ENCODE measurements at places on chromosomes 16 and 17.

- DNase-seq, result no peak
Measured at GRCh38 chr16:30533748-30534367, 800 bp downstream of the ZNF747 start.

DNA sequence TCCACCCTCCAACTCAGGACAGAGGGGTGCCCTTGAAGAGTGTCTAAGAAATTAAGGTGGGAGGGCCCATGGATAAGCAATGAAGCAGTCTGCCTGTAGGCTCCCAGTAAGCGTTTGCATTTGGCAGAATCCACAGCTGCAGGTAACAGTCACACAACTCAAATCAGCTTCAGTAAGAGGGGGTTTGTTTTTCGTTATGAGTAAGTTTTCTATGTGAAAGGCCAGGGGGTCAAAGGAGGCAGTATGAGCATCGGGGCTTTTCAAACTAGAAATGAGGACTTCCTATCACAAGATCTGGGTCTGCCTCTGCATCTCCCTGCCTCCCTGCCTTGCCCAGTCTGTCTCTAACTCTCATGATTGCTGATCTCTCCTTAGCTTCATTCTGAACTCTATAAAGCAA is 128.1 kb upstream of the CCL2 start:
- no peak for DNase-seq

- no peak for DNase-seq
Measured at GRCh38 chr16:31529937-31530312, 2.2 kb downstream of the AHSP start.

DNA sequence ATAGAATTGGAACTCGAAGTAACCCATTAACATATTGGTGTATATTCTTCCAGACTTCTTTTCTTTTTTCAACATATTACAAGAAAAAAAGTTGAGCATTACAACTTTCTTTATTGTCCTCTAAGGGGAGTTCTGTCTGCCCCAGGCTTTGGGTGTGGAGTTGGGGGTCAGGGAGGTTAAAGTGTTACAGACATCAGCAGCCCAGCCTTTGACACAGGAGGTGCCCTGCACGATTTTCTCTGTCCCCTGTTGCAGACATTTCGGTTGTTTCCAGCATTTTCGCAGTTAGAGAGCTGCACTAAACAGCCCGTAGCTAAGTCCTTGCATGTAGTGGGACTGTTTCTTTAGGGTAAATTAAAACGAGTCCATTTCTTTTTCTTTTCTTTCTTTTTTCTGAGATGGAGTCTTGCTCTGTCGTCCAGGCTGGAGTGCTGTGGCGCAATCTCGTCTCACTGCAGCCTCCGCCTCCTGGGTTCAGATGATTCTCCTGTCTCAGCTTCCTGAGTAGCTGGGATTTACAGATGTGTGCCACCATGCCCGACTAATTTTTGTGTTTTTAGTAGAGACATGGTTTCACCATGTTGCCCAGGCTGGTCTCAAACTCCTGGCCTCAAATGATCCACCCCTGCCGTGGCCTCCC is 13.4 kb upstream of the ADCY7 start:
- DNase-seq, result no peak

DNA sequence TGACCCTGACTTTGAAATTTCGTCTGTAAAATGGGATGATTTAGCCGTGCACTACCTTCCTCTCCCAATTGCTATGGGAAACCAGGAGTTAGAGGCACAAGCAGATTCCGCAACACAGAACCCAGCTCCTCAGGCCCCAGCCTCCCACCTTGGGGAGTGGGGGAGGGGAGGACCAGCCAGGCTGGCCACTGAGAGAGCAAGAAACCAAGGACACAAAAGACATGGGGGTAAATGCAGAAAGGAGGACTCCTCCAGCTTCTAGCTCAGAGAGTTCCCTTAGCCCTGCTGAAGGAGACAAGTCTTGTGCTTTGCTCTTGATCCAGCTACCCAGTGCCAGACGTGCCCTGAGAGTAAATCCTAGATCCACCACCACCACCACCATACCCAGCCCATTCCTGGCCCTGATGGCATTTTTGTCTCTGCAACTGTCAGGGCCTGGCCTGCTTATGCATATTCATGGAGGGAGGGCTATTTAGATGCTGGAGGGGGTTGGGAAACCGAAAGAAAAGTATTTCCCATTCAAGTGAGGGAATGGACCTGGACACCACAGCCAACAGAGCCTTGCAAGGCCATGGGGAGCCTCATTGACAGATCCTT is 25.9 kb downstream of the PITPNM3 start:
- no peak for DNase-seq

- peak; percentile 34 for DNase-seq
Measured at GRCh38 chr17:8041249-8041928, 2.5 kb downstream of the ALOX15B start.

- DNase-seq, result peak; percentile 49
Measured at GRCh38 chr16:19085679-19086200, 18.3 kb downstream of the COQ7 start.

GRCh38 chr17:33664116-33664840 is 371.2 kb upstream of the ASIC2 start:
- no peak for DNase-seq

DNA sequence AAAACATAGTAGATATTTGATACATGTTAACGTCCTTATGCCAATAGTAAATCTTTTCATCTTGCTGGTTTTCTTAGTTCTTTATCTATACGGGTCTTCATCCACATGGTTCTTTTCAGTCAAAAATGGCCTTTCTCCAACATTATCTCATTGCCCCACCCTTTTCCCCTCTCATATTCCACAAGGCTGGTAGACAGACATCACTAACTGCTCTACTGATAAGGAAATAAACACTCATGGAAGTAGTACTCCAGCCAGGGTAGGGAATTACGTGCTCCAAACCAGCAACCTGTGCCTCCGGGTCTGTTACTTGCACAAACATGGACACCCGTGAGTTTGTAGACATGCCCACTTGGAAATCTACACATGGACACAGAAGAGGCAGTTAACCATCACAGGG is 141.4 kb downstream of the XYLT1 start:
- DNase-seq, result no peak

GRCh38 chr17:32123782-32124181 is 18.5 kb upstream of the RHOT1 start:
- no peak for DNase-seq

DNA sequence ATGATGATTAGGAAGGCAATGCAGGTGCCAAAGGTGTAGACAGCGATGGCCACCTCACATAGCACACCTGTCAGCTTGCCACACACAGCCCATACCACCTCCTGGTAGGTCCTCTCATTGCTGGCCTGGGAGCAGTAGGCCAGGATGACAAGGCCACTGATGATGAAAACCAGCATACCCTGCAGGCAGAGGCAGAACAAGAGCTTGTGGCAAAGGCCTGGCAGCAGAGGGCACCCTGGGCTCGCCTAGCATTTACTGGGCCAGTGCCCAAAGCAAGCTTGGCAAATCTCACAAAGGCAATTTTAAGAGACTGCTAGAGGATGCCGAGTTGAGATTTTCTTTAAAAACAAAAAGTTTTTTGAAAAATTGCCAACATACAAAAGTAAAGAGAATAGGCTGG is 5.9 kb downstream of the SLC38A7 start:
- no peak for DNase-seq

DNA sequence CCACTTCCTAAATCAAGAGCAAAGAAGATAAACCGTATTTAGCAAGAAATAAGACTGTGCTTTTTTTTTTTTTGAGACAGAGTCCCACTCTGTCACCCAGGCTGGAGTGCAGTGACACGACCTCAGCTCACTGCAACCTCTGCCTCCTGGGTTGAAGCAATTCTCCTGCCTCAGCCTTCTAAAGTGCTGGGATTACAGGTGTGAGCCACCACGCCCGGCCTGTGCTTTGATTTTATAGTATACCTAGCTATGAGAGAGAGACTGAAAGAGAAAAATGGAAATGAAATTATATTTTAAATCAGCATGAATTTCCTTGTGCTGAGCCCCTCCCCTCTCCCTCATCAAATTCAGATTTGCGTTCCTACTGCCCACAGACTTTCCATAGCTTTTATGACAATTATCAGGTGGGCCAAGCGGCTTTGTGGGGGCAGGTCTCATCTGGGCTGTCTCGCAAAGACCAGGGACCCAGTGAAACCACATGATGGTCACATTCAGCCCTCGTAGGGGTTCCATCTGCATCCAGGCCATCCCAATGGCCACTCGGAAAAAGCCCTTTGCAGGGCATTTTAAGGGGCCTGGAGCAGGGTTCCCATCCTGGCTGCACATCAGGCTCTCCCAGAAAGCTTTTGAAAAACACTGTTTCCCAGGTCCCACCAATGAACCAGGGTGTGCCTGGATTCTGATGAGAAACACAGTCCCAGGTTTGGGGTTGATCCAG is 8.5 kb downstream of the CACNG1 start:
- no peak for DNase-seq

DNA sequence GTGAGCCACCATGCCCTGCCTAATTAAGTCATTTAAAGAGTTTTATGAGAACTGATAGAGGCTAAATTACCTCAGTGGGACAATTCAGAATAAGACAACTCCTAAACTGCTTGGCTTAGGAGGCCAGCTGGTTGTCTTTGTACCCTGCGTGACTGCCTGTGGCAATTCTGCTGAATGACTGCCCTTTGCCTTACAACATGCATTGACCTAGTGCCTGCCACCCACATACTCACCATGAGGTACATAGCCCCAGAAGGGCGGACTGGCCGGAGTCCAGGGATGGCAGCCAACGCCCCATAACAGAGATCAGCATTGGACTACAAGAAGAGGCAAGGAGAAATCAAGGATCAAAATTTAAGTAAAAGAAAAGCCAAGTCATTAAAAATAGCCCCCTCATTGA is 7.3 kb downstream of the TAT start:
- DNase-seq, result no peak
